ENCODE measurements at places on chromosomes 11 and 22.

GRCh38 chr11:59698506-59698905 lies 15.1 kb downstream of the OR10V1 start:
- no peak for DNase-seq

DNA sequence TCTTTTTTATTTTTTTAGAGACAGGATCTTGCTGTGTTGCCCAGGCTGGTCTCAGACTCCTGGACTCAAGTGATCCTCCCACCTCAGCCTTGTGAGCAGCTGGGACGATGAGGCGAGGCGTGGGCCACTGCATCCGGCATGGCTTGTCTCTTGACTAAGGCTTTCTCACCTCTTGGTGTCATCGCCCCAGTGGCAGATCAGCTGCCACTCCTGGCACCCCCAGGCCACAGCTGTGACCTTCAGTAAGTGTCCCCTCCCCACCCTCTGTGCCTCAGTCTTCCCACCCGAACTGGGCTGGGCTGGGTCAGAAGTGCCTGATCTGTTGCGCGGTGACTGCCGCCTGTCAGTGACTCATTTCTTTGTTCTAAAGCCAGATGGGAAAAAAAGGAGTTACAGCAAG lies 3.6 kb downstream of the SYNGR1 start:
- DNase-seq = no peak

GRCh38 chr11:111123463-111124398 lies 121.8 kb upstream of the POU2AF2 start:
- DNase-seq = no peak

- DNase-seq = no peak
Observed at GRCh38 chr11:97973352-97973857, 1047.3 kb upstream of the CNTN5 start.

GRCh38 chr11:86673872-86674750 lies 1.7 kb upstream of the ME3 start:
- DNase-seq = no peak

GRCh38 chr22:49657275-49657973 lies 170.2 kb downstream of the BRD1 start:
- DNase-seq = no peak

DNA sequence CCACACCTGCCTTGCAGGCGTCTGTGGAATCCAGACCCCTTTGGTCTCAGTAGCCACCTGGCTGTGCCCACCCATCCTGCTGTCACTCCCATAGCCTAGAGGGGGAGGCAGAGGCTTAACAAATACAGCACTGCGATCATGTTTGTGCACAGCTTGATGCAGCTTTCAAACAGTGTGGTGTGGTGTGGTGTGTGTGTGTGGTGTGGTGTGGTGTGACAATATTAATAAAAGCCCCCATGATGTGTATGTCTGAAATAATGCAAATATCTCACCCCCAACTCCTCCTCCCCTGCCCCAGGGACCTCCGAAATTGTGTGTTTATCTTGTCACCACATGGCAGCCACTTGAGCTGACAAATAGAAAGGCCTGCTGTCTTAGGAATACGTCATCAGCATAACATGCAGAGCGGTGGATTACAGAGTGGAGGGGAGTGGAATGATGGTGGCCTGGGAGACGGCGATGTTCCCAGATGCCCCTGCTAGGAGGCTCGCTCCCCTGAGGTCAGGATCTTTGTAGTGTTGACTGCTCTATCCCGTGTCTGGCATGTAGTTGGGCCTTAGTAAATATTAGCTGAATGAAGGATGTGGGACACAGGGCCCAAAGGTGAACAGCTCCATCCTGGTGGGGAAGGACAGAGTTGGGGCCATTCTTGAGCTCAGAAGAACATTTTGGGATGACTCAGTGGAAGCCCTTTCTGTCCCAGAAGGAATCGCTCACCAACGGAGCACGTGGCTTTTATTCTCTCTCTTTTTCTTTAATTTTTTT lies 2.8 kb downstream of the PDXP start:
- DNase-seq = no peak

DNA sequence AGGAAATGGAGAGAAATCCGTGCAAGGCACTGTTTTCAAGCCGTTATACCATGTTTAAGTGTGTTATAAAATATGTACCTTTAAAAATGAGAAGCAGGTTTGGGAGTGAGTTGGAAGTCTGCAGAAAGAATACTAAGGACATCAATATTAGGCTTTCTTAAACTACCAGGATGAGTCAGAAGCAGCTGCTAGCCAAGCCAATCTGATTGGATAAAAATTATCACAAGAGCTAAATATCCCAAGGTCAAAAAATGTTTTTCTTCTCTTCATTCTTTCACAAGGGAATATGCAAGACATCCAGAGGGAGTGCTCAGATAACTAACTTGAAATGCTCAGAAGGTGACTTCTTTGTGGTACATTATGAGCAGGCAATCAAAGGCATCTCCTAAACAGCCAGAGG lies 19.3 kb upstream of the CKAP5 start:
- DNase-seq = peak; percentile 34

DNA sequence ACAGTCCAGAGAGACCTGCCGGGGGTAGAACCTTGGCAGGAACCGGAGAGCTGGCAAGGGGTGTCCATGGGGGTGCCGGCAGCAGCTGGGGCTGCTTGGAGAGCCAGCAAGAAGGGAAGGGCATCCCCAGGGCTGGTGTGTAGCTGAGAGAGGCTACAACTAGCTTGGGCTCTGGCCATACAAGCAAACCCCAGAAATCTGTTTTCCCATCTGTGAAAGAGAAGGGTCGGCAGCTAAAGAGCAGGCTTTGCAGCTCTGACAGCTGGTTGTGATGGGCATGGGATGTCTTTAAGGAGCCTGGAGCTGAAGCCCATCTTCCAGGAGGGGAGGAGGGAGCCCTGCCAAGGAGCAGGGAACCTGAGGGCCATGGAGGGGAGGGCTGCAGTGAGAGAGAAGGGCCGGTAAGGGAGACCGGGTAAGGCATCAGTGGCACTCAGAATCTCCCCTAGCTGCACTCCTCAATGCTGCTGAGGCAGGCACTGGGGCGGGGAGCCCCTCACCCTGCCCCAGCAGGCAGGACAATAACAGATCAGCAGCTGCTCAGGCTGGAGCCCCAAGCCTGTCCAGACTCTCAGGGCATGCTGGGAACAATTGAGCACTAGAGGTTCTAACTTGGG lies 3.9 kb downstream of the CHST1 start:
- no peak for DNase-seq

GRCh38 chr11:16252373-16252772 lies 104.0 kb downstream of the SOX6 start:
- DNase-seq = no peak

- DNase-seq = no peak
Observed at GRCh38 chr22:39446239-39446721, 10.5 kb upstream of the MGAT3 start.

DNA sequence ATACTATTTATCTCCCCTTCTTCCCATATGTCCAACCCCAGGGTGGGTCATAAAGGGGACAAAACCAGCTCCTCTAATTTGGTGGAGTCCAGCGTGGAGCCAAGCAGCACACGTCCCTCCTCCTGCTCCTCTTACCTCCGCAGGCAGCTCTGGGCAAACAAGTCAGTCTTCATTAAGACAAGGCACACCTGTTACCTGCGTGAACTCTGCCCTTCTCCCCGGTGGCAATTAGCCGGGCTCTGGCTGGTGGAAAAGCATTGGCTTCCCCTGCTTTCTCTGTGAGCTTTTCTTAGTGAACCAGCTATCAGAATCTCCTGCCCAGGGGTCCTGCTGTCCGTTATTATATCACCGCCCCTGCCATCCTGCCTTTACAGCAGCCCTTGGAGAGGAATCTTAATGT lies 418.7 kb upstream of the CADM1 start:
- DNase-seq = no peak

GRCh38 chr11:68136866-68137265 lies 15.7 kb upstream of the CHKA start:
- no peak for DNase-seq

DNA sequence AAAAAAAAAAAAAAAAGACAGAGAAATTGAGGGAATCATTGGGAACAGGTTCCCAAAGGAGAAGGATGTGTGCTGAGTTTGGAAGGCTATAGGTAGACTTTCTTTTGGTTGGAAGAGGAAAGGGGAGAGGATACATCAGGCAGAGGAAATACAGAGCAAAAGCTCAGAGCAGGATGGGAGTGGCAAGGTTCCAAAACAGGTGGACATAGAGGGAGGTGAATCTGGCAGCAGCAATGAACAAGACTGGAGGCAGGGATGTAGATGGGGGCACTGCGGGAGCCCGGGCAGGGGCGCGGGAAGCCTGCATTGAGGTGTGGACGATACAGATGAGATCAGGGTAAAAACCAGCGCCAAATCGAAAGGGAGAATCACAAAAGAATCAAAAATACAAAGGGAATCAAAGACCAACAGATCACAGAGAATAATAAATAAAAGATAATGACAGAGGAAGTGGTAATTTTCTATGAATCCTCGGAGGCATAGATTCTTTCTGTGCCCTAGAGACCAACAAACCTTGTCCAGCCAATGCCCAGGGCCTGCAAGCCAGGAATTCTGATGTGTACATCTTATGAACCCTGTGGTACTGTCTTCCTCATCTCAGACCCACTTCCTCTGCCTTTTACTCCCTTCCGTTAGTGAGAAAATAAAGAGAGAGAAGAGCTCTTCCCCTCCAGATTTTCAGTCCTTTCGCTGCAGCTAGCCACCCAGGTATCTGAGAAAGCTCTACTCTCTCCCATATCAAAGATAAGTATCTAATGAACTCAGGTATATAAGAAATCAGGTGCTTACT lies 70.3 kb downstream of the SLC1A2 start:
- DNase-seq = no peak

DNA sequence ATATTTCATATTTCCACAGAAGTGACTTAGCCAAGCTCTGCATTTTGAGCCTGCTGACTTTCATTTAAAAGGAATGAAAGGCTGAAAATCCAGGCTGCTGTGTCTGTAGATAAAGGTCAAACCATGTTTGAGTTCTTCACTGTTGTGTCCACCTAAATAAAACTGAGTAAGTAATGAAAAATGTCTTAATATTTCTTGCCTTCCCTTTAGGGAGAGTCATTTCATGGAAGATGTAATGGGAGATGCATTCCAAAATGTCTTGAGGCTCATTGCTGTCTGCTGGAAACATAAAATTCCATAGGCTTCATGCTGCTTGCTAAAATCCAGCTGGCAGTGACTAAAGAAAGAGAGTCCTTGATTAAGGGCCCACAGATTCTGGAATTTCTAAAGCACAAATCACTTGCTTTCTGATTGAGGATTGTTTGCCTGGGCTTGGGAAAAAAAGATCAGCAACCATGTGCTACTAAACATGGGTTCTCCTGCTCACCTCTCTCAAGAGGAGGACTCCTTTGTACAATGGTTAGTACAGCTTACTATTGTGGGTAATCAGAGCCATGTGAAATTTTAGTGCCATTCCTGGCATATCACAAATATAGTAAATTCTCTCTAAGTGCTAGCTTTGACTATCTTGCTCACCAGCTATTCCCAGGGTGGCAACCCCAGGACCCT lies 56.9 kb downstream of the PANX1 start:
- DNase-seq = peak; percentile 41

- no peak for DNase-seq
Observed at GRCh38 chr22:23243006-23243573, 62.8 kb downstream of the BCR start.

DNA sequence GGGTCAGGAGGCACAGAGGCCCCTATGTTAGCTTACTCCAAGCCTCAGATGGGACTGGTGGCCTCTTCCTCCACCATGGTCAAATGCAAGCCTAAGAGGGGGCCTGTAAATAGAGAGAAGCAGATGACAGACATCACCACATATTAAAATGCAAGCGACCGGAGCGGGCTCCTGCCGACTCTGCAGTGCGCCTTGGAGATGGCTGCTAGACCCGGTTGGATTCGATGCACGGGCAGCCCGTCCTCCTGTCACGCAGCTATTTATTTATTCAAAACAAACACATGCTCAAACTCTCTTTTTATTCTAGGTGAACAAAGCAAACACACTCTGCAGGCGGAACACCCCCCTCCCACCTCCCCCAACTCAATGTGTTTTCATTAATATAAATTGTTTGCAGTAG lies 208.0 kb downstream of the DSCAML1 start:
- DNase-seq = no peak

DNA sequence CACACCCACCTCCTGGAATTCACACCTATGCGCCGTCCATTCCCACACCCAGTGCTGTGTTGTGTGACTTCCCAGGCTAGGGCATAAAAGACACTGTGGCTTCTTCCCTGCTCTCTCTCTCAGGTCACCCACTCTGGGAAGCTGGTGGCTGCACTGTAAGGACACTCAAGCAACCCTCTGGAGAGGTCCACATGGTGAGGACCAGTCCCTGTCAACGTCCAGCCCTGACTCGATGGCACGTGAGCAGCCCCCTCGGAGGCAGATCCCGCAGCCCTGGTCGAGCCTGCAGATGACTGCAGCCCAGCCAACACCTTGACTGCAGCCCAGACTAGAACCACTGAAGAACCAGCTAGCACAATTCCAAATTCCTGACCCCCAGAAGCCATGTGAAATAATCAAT lies 16.2 kb downstream of the CBX7 start:
- no peak for DNase-seq

DNA sequence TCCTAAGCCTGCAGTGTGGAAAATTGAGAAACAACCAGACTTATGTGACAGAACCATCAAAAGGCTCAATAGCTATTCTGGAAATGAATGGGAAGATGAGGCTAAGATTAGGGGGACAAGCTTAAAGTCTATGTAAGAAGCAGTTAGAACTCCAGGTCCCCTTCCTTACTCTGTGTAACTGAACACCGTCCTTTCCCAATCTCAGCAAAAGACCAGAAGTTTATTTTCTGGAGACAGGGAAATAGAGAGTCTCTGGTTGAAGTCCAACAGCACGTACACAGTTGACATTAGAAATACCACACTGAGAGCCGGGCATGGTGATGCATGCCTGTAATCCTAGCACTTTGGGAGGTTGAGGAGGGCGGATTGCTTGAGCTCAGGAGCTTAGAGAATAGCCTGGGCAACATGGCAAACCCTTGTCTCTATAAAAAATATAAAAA lies 93.9 kb downstream of the CD44 start:
- DNase-seq = no peak

GRCh38 chr22:20194681-20195593 lies 44.1 kb upstream of the CCDC188 start:
- no peak for DNase-seq

DNA sequence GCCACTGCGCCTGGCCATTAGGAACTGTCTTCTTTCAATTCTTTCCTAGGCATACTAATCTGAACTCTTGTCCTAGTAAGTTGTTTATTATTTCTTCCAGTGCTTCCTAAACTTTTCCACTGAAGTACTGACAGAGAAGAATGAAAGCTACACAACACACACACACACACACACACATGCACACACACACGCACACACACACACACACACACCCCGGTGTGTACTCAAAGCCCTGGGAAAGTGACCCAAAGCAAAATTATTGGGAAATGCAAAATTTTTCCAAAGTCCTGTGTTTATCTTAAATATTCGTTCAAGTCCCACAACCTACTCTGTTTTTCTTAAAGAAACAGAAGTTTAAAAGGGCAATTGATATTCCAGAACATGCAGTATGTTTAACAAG lies 19.4 kb upstream of the SIK2 start:
- no peak for DNase-seq

- no peak for DNase-seq
Observed at GRCh38 chr11:15216678-15217077, 102.0 kb downstream of the INSC start.

- peak; percentile 29 for DNase-seq
Observed at GRCh38 chr11:84292006-84292405, 1005.8 kb upstream of the CCDC90B start.

Measured in skeletal muscle cell (primary cell).